Fibroblast of skin of right quadriceps (primary cell): ENCODE measurements at places on chromosomes 16 and 17.

DNA sequence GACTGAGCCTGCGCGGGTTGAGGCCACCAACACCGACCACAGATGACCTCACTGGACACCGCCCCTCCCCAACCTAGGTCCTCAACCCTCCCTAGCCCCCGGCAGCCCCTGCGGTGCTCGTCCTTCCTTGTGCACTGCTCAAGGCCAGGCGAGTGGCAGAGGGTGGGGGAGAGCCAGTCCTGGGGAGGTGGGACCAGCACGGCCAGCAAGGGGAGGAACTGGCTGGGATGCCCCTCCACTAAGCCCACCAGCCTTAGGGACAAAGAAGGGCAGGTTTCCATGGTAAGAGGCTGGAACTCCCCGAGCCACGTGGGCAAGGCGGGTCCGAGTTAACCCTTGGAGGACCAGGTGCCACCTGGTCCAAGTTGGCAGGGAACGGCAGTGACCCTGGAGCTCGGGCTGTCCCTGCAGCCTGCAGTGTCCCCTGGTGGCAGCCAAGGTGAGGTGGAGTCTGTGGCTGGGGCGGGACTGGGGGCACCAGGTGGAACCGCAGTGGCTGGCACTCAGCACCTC lies 9.2 kb downstream of the FSCN2 start:
- no peak for DNase-seq

GRCh38 chr17:16926061-16926511 lies 45.8 kb downstream of the TNFRSF13B start:
- no peak for DNase-seq

DNA sequence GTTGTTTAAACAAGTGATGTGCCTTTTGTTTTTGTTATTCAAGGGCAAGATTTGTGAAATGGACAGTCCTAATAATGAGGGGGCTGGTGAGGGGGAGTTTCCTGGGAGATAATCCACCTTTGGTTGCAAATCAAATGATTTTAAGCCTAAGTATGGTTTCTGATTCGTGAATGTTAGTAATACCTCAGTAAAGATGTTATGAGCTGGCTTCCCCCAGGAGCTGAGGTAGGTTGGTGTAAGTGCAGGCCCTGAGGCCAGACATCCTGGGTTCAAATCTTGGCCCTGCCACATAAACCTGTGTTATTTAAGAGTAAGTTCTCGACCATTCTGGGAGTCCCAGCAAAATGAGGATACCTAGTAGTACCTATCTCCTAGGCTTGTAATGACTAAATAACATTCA lies 1.5 kb downstream of the SNX29 start:
- DNase-seq, result no peak

DNA sequence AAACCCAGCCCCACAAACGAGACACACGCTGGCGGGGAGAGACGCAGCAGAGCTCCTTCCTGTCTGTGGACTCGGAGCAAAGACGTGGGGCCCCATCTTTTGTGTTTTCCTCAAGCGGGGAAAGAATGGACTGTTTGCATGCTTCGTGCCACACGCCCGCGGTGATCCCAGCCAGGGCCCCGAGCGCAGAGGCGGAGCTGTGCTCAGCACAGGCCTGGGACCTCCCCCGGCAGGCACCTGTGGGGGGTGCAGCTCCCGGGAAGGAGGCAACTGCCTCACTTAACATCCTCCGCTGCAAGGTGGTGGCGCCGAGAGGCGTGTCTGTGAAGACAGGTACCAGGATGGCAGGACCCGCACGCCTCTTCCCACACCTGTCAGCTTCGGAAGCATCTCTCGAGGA lies 19.1 kb downstream of the TRARG1 start:
- no peak for DNase-seq

DNA sequence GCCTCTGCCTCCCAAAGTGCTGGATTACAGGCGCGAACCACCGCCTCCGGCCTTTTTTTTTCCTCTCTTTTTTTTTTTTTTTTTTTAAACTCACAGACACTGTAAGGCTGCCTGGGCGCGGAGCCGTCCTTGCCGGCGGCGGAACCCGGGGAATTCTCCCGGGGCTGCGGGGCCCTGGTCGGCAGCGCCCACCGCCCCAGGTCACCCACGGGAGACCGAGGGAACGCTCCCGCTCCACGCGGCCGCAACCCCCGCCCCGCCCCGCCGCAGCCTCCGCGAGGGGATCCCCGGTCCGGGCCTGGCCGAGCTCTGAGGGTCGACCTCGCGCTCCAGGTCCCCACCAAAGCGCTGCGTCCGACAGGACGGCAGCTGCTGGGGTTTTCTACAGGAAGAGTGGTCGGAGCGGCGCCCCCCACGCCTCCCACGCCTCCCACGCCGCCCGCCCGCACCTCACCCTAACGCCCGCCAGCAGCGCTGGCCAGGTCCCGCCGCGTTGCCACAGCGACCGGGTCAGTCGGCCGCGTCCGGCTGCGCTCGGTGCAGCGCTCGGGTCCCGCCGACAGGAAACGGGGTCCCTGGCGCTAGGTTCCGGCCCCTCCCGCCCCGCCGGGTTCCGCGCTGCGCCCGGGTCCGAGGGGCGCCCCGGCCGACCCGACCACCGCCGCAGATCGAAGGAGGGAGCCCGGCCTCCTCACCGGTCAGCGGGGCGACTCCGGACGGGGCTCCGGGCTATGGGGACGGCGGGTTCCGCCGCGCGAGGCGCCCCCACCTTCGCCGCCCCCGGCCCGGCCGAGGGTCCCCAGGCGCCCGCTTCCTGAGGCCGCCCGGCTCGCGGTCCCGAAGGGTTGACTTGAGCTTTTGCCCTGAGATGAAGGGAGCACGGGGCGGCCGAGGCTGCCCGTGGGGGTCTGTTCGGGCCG lies at the start of gene CCDC57:
Gene CCDC57, minus strand, starts transcription at position 512 of the 920 bp plus-strand sequence. CDS start 10,898 bp downstream, outside the sequence.
- peak; percentile 68 for DNase-seq

DNA sequence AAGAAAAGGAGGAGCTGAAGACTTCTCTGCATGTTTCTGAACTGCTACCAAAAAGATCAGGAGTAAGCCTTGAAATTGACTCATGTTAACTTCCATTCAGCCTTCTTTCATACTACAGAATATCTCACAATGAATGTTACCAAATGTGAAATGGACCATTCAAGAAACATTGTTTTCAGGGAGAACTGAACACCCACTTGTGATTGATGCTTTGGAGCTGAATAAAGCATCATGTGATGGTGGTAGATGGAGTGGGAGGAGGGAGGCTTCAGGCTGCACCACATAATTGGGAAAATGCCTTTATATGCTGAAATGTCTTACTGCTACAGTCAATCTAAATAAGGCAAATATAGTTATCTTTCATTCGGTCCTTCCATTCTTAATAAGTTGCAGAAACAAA lies 127.8 kb downstream of the CDH8 start:
- no peak for DNase-seq

DNA sequence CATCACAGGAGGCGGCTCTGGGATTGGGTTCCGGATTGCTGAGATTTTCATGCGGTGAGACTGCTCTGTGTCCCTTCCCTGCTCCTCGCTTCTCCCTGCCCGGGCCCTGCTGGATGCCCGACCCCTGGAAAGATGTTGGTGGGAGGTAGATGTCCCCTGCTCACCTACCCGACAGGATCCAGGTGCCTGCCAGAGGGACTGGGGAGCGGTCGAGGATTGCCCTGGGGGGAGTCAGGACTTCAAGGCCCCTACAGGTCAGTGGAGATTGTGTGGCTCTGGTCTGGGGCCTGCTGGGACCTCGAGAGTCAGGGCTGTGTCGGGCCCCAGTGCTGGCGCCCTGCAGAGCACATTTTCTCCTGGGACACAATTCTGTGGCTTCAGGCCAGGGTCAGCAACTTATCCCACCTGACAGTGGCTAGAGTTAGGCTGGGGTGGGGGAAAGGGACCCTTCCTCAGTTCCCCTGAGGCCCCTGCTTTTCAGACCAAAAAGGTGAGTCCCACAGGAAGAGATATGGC lies 3.3 kb downstream of the DECR2 start:
- no peak for DNase-seq

- no peak for DNase-seq
Measured at GRCh38 chr16:26643519-26643918, 423.2 kb upstream of the C16orf82 start.

- DNase-seq, result no peak
Measured at GRCh38 chr17:42027961-42028790, 8.3 kb downstream of the NKIRAS2 start.

- DNase-seq, result no peak
Measured at GRCh38 chr16:50238868-50239301, 27.5 kb upstream of the ADCY7 start.

DNA sequence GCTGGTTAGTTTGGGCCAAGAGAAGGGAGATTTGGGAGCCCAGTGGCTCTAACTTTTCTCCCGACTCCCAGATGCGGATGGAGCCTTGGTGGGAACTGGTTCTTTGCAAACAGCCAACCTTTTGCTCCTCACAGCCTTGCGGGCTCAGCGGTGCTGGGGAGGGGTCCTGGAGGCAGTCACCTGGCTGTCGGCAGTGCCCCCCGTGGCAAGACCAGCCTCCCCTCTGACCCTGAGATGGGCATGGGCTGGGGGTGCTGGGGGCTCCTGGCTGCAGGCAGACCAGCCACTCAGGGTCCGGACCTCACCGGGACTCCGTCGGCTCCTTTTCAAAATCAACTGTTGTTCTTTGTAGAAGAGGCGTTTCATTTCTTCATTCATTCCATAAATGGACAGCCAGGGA lies 21.7 kb upstream of the GSE1 start:
- no peak for DNase-seq

DNA sequence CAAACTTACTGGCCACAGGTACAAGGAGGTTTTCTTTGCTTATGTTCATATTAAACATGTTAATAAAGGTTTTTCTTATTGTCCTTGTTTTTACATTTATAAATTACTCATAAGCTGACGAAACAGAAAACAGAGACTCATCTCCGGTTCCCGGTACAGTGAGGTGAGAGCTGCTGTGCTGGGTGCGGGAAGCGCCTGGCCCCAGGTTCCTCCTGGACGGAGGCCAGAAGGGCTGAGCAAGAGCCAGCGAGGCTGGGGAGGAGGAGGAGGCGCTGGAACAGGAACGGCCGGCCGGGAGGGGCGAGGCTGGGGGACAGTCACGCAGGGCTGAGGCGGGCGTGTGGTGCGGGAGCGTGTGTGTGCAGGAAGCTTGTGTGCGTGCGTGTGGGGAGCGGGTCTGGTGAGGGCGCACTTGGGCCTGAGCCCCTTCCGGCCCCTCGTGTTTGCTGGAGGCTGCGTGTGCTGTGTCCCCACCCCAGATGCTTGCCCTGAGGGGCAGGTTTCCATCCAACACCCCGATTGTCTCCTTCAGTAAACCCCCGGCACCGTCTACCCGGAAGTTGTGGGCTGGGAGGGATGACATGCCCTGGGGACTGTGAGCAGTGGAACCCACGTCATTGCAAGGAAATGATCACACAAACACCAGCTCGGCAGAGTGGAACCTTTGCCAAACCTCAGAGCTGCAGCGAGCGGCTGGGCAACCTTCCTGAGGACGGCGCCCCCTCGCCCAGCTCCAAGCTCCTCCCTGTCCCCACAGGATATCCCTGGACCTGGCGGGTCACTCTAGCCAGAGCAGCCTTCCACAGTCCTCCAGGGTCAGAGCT lies 19.5 kb downstream of the CD7 start:
- peak; percentile 92 for DNase-seq

GRCh38 chr17:82568997-82569393 lies 49.5 kb downstream of the FOXK2 start:
- no peak for DNase-seq

DNA sequence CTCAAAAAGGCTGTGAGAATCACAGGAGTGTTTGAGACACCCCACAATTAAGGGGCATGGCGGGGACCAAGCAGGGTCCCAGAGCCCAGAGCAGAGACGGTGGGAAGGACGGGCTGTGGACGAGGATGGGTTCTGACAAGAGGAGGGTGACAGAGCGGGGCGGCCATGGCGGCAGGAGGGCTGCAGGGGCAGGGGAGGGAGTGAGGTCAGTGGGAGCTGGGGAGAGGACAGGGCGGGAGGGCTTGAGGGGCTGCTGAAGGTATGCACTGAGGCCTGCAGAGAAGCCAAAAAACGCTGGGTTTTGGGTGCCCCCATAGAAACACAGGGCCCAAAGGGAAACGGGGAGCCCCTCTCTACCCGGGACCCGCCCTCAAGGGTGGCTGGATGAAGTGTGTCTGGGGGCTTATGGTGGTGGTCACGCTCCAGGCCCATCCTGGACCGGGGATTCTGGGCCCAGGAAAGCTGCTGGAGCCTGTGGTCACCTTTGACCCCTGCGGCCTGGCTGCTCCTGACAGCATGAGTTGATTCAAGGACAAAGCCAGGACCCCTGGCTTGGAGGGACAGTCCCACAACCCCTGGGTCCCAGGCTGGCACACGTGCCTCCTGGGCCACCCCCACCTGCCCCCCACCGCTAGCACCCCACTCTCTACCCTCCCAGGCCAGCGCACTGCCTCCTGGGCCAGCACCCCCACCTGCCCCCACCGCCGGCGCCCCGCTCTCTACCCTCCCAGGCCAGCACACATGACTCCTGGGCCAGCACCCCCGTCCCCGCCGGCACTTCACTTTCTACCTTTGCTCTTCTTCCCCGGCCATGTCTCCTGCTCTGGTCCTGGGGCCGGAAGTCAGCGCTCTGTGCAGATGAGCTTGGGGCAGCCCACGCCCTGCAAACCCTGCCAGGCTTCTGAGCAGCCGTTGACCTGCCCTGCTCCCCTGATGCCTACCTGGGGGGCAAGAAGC lies 31.0 kb upstream of the ACSF3 start:
- no peak for DNase-seq

DNA sequence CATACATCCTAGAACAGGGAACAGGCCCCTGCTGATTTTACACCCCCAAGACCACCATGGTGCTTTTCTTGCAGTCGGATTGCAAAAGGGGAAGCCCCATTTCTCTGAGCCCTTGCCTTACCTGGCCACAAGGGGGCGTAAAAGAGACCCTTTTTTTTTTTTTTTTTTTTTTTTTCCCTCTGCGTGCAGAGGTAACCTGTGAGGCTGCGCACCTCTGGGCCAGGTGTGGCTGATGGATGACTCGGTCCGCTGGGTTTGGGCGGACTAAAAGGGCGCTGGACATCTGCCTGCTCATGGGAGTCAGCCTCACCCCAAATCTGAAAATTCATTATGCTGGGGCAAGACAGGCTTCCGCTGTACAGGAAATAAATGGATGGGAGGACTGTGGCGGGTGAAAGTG lies 281.0 kb downstream of the CBLN1 start:
- no peak for DNase-seq

- DNase-seq, result peak; percentile 89
Measured at GRCh38 chr16:75108792-75109731, 7.5 kb downstream of the LDHD start.

DNA sequence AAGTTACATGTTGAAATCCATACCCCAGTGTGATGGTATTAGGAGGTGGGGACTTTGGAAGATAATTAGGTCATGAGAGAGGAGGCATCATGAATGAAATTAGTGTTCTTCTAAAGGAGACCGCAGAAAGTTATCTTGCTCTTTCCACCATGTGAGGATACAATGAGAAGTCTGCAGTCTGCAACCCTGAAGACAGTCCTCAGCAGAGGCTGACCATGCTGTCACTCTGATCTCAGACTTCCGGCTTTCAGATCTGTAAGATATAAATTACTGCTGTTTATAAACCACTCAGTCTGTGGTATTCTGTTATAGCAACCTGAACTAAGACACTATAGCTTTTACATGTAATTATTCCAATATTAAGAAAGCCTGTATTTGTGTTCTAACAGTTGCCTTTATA lies 116.7 kb upstream of the CES5A start:
- no peak for DNase-seq

GRCh38 chr17:63503341-63503705 lies 19.8 kb upstream of the KCNH6 start:
- no peak for DNase-seq
